Activated naive CD4-positive, alpha-beta T cell (primary cell): ENCODE measurements at places on chromosomes 5 and 9.
A peak's percentile ranks its signal among the peaks of the same experiment; 100 is the strongest.

- no peak for DNase-seq
Observed at GRCh38 chr5:160083501-160083900, 35.7 kb downstream of the PWWP2A start.

DNA sequence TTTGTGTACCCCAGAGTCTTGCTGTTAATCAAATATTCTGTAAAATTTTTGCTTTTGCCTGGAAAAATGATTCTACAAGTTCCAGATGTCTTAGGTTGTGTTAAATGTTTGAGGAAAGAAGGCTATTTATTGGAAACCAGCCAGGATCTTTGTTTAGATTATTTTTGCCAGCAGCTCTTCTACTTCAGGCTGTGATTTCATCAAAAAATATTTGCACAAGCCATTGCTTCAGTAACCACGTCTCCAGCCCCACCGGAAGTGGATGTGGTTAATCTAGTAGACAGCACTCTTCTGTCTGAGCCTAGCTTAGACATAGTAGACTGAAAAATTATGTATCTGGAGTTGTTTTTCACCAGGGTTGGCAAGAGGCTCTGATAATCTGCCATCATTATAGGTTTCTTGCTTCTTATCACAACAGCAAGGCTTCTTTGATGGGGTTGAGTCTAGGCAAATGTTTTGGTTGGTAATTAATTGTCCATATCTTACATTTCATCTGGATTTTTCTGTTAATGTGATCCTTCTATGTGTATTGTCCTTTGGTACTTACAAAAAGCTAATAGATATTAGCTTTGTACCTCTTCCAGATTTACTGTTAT lies 17.1 kb downstream of the KCTD16 start:
- DNase-seq: peak; percentile 4

GRCh38 chr5:151770383-151771258 lies 1.1 kb upstream of the G3BP1 start:
- peak; percentile 64 for DNase-seq

DNA sequence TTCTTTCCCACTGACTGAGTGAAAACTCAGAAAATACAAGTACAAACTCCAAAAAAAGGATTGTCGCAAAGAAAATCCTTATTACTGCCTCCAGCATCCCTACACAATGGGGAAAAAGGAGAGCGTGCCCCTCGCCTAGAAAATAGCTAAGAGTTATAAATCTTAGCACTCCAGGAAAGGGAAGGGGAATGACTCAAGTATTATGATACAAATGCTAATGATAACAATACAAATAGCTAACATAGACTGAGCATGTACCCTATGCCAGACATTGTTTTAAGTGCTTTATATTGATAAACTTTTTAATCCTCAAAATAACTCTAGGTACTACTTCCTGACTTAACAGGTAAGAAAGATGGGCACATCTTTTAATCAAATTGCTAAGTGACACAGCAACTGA lies 70.8 kb upstream of the VCAN start:
- DNase-seq: no peak

DNA sequence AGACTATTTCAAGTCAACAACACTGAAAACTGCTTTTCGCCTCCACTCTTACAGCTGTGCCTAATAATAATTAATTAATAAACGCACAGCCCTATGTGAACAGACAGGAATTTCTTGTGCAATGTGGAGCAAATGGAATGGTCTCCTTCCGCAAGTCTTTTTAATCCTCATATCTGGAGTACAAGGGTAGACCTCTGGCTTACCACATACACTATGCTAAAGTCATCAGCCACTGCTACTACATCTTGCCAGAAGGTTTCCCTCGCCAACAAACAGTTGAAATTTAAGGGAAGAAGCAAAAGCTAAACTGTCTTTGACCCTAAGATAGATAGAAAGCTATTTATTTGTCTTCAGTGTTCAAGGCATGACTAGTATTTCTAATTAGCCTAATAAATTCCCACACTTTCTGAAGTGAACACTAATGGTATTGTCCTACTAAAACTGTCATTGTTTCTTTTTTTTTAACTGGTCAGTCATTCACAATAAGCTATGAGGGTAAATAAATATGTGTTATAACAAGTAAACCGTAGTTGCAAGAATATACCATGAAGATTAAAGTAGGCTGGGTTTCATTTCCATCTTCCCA lies 63.9 kb downstream of the GOLPH3 start:
- DNase-seq: no peak

DNA sequence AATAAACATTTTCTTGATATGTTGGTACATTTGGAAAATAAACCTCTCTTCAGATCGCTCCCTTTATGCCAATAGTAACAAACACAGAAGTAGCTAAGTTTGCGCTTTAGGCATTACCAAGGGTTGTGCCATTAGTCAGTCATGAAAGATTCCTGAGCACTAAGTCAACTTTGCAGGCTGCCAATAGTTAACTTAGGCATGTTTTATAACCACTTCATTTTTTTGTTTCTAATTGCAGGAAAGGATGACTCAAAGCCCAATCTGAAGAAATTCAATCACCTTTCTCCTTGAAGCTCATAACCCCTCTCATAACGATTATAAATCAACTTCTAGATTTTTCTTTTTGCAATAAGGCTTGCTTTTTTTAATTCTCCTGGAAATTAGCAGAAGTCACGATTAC lies 517.0 kb downstream of the AGTPBP1 start:
- DNase-seq: no peak

DNA sequence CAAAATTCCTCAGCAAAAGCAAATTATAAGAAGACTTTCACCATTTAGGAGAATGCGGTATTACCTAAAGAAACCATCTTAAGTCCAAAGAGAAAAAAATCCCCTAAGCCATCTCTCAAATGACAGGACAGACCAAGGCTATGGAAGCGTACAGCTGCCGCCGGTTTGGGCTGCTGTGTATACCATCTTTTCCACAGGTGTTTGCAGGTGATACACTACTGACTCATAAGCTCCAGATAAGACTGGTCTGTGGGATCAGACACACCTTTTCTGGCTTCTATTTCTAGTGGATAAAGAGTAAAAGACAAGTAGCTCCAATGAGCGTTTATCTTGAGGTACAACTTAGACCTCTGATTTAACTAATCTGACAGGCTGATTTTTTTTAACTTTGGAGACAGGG lies 7.7 kb downstream of the CDKN2AIPNL start:
- no peak for DNase-seq

- no peak for DNase-seq
Observed at GRCh38 chr5:168047669-168048111, 243.8 kb upstream of the WWC1 start.

DNA sequence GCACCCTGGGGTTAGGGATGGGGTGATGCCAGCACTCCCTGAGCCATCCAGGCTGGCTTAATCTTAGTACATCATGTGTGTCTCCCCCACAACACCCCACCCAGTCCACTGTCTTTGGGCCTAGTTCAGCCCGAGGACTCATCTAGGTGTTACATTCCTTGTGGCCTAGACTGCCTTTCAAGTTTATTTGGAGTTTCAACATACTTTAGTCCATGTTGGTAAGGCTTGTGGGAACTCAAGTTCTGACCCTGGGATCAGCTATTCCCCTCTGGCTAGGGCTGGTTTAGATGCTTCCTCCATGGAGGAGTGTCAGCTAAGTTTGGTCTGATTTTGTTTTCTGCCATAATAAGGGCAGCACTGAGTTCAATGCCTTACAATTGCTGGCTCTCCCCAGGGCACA lies 302.4 kb downstream of the SMARCA2 start:
- no peak for DNase-seq

- DNase-seq: no peak
Observed at GRCh38 chr5:83375049-83375745, 96.3 kb upstream of the VCAN start.
